ENCODE measurements at places on chromosomes 4 and X. TPM values are rescaled to one million over a fixed set of nuclear protein-coding genes. Genes with fewer than 3 reads are reported as not detected.

CLDN2 gene
- not detected for total RNA-seq

DRP2 gene
- total RNA-seq = 0.80 TPM

FAM184B gene
- total RNA-seq = not detected

AADAT gene
- 3.2 TPM for total RNA-seq

CT45A5 gene
- not detected for total RNA-seq

MXRA5 gene
- total RNA-seq = not detected

GRCh38 chr4:110106931-110107296, 91.5 kb downstream of the ELOVL6 start:
- no peaks in the 10 kb centered on the region for H3K36me3 ChIP-seq
- no peak for DNase-seq
- no peaks in the 10 kb centered on the region for H3K27me3 ChIP-seq

- peaks cover 4% of the 10 kb centered on the region for H3K4me1 ChIP-seq
- H3K27me3 ChIP-seq = no peaks in the 10 kb centered on the region
- H3K36me3 ChIP-seq = no peaks in the 10 kb centered on the region
- no peak overlapping the region for H3K4me3 ChIP-seq
- DNase-seq = no peak
Observed at GRCh38 chr4:53905941-53906377, 158.4 kb downstream of the CHIC2 start.

DNA sequence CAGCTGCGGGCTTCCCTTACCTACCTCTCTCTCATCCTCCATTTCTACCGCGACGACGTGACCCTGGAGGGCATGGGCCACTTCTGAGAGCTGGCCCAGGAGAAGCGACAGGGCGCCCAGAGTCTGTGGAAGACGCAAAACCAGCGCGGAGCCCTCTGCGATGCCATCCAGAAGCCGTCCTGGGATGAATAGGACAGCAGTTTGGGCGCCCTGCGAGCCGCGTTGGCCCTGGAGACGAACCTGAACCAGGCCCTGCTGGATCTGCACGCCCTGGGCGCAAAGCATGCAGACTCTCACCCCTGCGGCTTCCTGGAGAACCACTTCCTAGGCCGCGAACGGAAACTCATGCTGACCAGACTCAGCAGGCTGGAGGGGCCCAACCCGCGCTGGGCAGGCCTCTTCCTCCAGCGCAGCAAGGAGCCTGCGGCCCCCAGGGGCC, 52.7 kb upstream of the TMPRSS11F start:
- peaks cover 12% of the 10 kb centered on the region for H3K4me1 ChIP-seq
- no peak overlapping the region for H3K27ac ChIP-seq
- H3K36me3 ChIP-seq = no peaks in the 10 kb centered on the region
- no peaks in the 10 kb centered on the region for H3K27me3 ChIP-seq
- DNase-seq = no peak
- H3K4me3 ChIP-seq = no peak overlapping the region

DNA sequence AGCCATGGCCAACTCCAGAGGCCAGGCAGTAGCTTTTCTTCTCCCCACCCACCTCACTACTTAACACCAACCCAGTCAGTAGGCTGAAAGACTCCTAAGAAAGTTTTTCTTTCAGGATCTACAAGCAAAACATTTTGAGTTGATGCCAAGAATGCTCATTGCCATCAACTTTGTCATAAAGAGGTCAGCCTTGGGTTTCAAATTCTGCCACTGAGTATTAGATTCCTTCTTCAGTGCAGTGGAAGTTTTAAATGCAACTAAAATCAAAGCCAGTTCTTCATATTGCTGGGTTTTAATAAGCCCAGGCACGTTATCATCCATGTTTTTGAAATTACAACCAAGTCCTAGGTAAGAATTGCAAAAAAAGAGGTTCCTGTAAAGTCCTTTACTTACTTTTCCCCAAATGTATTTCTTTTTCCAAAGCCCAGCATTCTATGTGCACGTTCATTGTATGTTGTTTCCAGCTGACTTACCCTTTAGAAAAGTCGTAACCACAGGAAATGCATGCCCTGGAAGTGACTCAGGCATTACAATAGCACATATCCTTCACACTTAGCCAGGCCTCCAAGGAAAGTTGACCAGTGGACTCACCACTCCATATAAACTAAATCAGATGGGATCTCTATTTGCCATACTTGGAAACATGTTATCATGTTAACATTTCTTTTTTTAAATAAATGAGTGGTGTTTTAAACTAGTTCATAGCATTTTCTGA, 229.9 kb downstream of the SOX3 start:
- H3K4me3 ChIP-seq = no peak overlapping the region
- H3K36me3 ChIP-seq = no peaks in the 10 kb centered on the region
- no peaks in the 10 kb centered on the region for H3K4me1 ChIP-seq
- no peak for DNase-seq
- no peak overlapping the region for H3K27ac ChIP-seq
- no peaks in the 10 kb centered on the region for H3K27me3 ChIP-seq

DNA sequence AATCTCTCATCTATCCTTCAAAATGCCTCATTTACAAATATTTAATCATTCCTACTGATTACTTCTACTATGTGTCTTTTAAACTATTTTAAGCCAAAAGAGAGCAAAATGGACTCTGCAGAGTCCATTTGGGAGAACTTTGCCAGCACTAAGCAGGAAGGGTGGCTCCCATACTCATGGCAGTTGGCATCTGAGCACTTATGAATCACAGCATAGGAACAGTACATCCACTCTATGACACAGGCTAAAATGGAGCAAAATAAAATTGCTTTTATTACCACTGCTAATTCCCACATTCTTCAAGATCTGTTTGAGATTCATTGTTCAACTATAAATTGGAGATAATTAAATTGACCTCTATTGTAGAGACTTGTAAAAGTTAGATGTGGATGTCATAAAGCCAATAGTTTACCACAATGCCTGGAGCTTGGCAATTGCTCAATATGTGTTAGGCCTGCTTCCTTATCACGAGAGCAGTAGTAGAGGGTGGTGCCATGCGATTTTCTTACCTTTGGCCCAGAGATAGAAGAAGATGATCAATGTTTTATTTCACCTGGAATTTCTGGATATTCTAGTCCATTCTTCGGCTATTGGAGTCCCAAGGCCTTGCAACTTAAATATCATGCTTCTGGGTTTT, 19.1 kb downstream of the HPGD start:
- H3K27ac ChIP-seq = no peak overlapping the region
- no peaks in the 10 kb centered on the region for H3K4me1 ChIP-seq
- no peaks in the 10 kb centered on the region for H3K36me3 ChIP-seq
- no peaks in the 10 kb centered on the region for H3K27me3 ChIP-seq
- no peak overlapping the region for H3K4me3 ChIP-seq

- no peak for DNase-seq
- no peaks in the 10 kb centered on the region for H3K36me3 ChIP-seq
- no peak overlapping the region for H3K27ac ChIP-seq
- no peaks in the 10 kb centered on the region for H3K4me1 ChIP-seq
Observed at GRCh38 chr4:153099391-153100140, 104.7 kb upstream of the TRIM2 start.

DNA sequence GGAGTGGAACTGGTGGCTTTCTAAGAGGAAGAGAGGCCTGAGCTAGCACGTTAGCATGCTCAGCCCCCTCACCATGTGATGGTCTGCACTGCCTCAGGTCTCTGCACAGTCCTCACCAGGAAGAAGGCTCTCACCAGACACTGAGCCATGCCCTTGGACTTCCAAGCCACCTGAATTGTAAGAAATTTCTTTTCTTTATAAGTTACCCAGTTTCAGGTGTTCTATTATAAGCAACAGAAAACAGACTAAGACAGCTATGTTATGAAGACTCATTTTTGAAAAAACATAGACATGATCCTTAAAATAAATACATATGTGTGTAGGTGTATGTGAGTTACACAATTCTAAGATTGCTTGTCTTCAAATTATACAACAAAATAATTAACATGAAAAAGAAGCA, 74.7 kb downstream of the CEP44 start:
- H3K36me3 ChIP-seq = no peaks in the 10 kb centered on the region
- DNase-seq = no peak
- H3K4me1 ChIP-seq = no peaks in the 10 kb centered on the region
- no peak overlapping the region for H3K27ac ChIP-seq
- no peaks in the 10 kb centered on the region for H3K27me3 ChIP-seq

GRCh38 chr4:83832110-83832825, 296.4 kb downstream of the GPAT3 start:
- H3K4me3 ChIP-seq = no peak overlapping the region
- no peaks in the 10 kb centered on the region for H3K4me1 ChIP-seq
- H3K27ac ChIP-seq = no peak overlapping the region
- no peak for DNase-seq
- no peaks in the 10 kb centered on the region for H3K27me3 ChIP-seq
- H3K36me3 ChIP-seq = no peaks in the 10 kb centered on the region

DNA sequence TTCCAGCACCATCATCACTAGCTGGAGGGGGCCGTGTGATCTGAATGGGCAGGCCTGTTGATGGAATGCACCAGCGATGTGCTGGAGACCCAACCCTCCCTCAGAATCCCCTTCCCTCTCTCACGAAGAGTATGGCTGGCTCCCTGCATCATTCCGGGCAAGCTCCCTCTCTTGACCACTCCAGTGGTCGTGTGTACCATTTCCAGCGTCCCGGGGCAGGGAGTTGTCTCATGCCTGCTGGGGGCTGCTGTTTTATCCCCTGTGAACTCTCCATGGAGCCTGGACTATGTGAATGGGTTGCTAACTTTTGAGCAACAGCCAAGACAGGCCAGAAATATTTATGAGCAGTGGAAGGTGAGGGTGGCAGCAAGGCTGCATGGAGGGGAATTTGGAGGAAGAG, 8.1 kb downstream of the CSAG1 start:
- H3K36me3 ChIP-seq = no peaks in the 10 kb centered on the region
- no peak overlapping the region for H3K4me3 ChIP-seq
- no peaks in the 10 kb centered on the region for H3K4me1 ChIP-seq
- H3K27me3 ChIP-seq = peaks cover 11% of the 10 kb centered on the region
- no peak for DNase-seq

- peaks cover 80% of the 10 kb centered on the region for H3K4me1 ChIP-seq
- H3K36me3 ChIP-seq = no peaks in the 10 kb centered on the region
- H3K4me3 ChIP-seq = peak overlapping the region; percentile 95
- peak overlapping the region; percentile 22 for H3K27ac ChIP-seq
- no peaks in the 10 kb centered on the region for H3K27me3 ChIP-seq
Observed at GRCh38 chr4:98657531-98658286, 702 bp downstream of the TSPAN5 start.

All from PC-9 (cell line).